ENCODE measurements at places on chromosomes 5 and 9.

GRCh38 chr5:151458314-151458713 lies 10.9 kb downstream of the SLC36A1 start:
- no peak for DNase-seq

DNA sequence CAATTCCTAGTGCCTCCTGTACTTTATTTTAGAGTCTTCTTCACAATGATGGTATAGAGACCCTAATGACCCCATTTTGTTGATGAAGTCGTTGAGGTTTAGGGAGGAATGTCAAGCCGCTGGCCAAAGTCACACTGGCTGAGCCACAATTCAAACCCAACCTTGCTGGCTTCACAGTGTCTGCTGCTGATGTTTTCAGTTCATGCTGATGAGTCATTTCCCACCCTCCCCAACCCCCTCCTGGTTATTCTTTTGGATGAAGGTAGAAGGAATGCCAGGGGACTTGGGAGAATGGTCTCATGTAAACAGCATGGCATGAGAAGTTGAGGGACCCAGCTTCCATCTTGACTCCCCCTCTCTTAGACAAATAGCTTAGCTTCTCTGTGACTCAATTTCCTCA lies 68.6 kb downstream of the TMEM252 start:
- DNase-seq, result no peak

DNA sequence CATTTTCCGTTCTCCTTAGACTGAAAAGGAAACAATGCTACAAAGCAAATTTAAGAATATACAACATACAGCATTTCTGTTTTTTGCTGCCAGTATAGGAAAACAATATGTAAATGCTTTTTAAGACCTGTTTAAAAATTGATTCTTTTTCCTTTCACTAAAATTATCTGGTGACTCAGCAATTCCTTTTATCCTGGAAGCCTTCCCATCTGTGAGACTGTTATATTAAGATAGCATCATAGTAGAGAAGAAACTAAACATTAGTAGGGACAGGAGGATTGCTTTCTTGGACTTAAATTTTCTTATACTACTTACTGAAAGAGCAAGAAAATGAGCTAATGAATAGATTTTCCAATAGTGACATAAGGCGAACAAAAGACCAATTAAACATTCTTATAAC lies 30.0 kb upstream of the GPR21 start:
- DNase-seq, result peak; percentile 60

GRCh38 chr5:112551419-112552032 lies 132.4 kb upstream of the EPB41L4A start:
- peak; percentile 87 for DNase-seq

- no peak for DNase-seq
These were observed 344.9 kb downstream of the EFNA5 start for GRCh38 chr5:107325866-107326265.

DNA sequence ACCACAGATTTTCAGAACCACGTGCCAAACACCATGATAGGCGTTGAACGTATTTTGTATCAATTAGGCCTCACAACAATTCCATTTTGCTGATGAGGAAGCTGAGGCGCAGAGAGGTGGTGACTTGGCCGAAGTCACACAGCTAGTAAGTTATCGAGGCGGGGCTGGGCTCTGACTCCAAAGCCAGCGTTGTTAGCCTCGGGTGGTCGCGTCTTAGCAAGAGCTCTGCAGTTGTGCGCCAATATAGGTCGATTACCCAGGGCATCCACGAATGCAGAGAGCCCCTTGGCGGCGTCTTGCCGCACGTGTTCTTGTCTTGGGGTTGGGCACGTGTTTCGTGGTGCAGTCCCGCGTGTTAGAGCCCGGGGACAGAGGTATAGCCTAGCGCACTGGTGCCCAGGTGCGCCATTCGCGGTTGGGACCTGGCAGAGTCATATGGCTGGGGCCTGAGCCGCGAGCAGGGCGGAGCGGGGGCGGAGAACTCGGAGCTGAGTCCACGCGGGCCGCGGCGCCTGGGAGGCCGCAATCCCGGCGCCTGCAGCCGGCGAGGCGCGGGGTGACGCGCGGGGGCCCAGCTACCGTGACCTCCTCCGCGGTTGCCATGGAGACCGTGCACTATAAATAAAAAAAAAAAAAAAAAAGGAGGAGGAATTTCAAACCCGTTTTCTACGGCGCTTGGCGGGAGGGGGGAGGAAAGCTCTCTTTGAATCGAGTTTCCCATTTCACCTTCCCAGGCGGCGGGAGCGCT lies 62.3 kb downstream of the CXXC5 start:
- peak; percentile 87 for DNase-seq

- DNase-seq, result no peak
These were observed 20.8 kb upstream of the CKMT2 start for GRCh38 chr5:81212211-81212751.

- peak; percentile 43 for DNase-seq
These were observed 7.1 kb upstream of the DMXL1 start for GRCh38 chr5:119063579-119064379.

GRCh38 chr9:87862536-87863268 lies 20.0 kb upstream of the SPATA31E1 start:
- peak; percentile 70 for DNase-seq

DNA sequence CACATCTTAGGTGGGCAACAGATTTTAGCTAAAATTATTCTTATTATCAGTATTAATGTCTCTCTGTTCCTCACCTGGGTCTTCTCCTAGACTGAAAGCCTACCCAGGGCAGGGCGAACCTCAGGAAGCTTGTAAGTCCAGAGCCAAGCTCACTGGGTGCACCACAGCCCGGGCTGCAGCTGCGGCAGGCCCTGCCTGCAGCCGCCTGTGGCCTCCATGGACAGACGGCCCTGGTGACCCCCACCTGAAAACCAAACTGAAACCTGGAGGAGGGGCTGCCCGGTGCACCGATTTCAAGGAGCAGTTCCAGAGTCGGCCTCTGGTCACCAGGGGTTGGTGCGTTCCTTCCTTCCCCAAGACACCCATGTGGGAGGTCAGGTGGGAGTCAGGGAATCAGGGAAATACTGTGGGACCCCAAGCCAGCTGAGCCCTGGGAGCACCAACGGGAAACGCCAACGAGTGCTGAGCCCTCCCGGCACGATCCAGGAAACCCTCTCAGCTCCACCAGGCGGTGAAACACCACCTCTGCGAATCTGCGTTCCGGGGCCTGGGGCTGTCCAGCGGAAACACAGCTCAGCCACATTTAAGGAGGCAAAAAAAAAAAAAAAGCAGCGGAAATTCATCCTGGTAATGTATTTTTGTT lies 68.6 kb upstream of the PPP1R26 start:
- no peak for DNase-seq

DNA sequence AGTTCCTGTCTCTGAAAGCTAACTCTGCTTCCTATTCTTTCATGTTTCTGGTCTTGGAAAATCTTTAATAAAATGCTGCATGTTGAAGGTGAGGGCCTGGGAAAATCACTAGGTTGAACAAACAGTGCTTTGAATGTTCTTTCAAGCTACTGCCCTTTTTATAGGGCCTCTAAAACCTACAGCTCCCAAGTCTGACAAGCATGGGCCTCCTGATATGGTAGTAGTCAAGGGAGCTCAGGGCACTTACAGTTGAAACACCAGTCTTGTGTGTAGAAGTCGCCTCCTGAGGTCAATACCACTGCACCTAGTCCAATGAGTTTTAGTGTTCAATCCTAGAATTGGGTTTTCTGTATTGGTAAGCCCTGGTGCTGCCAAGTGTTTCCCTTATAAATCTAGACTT lies 20.5 kb downstream of the VLDLR start:
- no peak for DNase-seq

DNA sequence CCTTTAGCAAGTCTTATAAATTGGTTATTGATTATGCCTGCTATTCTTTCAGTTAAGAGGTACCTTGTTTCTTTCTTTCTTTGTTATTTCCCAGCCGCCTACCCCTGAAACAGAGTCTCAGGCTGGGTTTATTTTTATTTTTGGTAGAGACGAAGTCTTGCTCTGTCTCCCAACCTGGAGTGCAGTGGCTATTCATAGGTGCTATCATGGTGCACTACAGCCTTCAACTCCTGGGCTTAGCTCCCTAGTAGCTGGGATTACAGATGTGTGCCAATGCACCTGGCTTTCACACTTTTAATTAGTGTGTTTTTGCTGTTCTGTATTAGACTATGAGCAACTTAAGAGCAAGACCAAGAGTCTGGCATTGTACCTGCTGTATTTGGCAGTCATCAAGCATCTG lies 14.2 kb downstream of the MAML1 start:
- DNase-seq, result no peak

- no peak for DNase-seq
These were observed 12.2 kb upstream of the PRXL2C start for GRCh38 chr9:96667363-96667728.

DNA sequence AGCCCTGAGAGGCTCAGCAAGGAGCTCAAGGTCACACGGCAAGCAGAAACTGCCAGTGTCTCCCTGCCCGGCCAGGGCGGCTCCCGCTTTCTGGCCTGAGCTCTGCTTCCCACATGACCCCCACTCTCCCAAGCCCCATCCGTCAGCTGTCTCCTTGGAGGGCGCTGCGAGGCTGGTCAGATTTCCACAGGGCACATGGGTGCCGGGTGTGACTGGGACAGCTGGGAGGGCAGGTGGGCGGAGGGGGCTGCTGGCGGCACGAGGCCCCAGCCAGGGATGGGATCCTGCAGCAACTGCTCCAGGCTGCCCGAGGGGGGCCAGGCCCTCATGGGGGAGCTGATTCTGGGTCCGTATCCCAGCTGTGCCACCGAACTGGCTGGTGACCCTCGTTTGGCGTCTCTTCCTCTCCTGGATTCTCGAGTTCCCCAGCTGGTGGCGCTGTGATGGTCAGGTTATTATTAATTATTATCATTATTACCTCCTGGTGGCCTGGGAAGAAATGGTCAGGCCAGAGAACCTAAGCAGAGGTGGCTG lies 12.9 kb upstream of the WDR38 start:
- DNase-seq, result no peak

DNA sequence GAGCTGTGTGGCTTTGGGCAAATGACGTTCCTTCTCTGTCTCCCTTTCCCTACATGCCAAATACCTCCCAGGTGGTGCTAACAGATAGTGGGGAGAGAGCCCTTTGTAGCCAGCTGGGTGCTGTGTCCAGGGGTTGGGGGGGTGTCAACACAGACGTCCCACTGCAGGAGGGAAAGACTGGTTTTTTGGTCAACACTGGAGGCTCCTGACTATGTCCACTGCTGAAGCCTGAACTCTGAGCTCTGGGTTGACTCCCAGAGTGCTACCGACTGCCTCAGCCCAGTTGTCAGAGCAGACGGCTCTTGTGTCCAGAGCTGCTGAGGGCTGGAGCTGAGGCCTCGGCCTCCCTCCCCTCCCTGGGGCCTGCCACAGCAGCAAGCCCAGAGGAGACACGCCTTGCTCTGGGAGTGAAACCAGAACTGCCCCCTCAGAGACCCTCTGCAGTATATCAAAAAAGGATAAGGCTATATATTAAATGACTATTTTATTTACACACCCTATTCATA lies 14.8 kb upstream of the SLC25A51 start:
- no peak for DNase-seq

DNA sequence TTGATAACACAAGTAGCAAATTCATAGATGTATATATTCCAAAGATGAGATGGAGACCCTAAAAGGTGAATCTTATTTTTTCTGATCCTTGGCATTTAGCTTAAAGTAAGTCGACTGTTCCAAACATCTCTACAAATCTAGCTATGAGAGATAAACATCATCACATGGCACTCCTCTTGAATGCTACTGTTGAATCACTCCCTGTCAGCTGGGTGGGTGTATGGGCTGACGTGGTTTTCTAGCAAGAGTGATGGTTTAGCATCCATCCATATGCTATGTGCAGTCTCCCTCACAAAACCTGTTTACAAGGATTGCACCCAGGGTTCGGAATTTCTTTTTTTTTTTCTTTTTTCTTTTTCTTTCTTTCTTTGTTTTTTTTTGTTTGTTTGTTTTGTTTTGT lies 13.8 kb downstream of the ACO1 start:
- DNase-seq, result peak; percentile 86

DNA sequence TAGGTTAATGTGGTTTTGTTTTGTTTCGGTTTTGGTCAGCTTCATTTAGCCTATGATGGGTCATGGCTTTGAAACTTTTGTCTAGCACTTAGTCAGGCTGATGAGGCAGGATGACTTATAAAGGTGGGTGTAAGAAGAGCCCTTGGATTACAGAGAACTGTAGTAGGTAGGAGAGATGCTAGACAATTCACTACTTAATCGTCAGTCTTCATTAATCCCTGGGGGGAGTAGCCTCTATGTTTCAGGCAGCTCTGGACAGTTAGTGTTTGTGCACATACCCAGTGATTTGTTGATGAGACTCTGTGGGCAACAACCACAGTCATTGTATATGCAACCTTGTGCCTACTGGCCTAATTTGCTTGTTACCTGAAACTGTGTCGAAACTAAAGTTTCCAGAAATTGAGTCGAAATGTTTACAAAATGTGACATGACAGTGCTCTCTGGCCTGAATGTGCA lies 113.3 kb downstream of the MTREX start:
- no peak for DNase-seq

GRCh38 chr9:136138566-136138965 lies 19.9 kb upstream of the TMEM250 start:
- peak; percentile 43 for DNase-seq

DNA sequence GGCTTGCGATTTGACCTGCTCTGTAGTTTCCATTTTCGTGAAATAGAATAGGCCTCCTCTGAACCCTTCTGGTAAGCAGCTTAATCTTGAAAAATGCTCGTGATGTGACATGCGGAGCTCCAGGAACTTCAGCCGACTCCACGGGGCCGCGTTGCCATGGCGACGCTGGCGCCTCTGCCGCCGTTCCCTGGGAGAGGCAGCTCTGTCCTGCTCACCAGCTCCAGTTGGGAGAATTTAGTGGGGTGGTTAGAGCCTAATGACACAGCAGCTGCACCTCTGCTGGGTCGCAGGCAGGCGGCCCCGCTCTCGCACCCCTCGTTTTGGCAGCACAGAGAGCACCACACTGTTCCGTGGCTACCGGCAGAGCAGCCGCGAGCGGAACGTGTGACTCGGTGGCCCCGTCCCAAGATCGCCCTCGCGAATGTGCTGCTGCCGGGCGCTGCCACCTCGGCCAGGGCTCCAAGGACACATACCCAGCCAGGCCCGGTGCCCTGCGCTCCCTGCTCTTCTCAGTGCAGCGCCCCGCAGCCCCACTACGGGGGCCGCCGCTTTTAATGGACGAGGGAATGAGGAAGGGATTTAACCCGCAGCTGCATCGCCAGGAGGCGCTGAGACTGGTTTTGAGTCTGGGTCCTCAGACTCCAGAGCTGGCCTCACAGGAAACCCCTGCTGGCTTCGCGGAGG lies 131.2 kb upstream of the LMX1B start:
- DNase-seq, result peak; percentile 92

DNA sequence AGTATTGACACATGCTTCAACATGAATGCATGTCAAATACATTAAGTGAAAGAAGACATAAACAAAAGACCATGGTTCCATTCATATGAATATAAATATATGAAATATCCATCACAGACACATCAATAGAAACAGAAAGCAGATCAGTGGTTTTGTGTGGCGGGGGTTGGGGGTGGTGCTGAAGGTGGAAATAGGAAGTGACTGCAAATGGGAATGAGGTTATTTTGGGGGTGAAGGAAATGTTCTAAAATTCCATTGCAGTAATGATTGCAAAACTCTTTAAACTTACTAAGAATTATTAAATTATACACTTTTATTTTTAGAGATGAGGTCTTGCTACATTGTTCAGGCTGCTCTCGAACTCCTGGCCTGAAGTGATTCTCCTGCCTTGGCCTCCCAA lies 28.7 kb downstream of the TAF1L start:
- no peak for DNase-seq
